CD4-positive, alpha-beta T cell treated with Interleukin-4 for 1 hour (primary cell): ENCODE measurements at places on chromosomes 5 and 9.

DNA sequence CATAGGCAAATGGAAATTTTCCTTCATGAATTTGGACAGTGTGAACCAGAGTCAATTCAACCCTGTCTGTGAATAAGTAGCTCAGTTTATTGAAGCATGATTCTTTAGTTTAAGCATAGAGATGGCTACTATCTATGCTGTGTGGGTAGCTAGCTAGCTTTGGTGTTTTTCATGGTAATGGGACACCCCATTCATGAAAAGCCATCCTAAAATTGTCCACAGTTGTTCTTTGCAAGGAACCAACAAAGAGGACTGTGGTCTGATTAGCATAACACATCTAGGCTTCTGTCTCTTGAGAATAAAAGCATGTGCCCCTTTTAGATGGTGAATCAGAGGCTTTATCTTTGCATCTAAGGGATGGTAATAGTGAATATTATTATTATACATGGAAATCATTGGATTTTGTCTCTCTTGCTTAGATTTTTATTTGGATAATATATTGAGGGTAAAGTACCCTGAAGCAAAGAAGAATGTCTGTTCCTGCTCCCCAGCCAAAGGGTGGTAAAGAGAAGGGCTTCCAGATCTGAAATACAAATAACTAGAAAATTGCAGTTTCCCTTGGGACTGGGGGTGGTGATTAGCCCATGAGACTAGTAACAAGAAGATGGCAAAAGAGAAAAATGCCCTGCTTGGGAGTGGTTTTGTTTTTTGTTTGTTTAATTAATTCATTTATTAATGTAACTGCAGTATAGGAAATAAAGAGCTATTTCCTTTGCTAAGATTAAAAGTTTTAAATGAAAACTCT, 624.2 kb upstream of the ZNF608 start:
- no peak for DNase-seq

DNA sequence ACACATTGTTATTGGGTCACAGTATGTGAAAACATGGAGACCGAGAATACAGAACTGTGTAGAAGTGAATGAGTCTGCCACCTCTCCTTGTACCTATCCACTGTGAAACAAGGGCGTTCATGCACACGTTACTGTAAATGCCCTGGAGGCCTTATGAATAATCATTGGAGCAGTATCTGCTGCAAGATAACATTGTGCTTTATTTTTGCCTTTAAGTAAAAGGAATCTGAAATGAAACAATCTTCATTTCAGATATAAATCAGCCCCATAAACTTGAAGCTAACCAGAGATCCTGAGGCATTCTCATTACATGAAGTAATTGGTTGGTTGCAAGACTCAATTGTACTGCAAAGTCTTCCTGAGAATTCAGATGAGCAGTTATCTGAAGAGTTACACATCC, 419.6 kb downstream of the KDM4C start:
- DNase-seq: no peak

- no peak for DNase-seq
Observed at GRCh38 chr5:173557123-173557903, 59.1 kb downstream of the BOD1 start.

- no peak for DNase-seq
Observed at GRCh38 chr5:33894566-33894965, 2.8 kb upstream of the ADAMTS12 start.

GRCh38 chr9:91298311-91298710, 63.4 kb downstream of the AUH start:
- no peak for DNase-seq

GRCh38 chr5:80755626-80756025, 100.8 kb upstream of the DHFR start:
- DNase-seq: peak; percentile 38

GRCh38 chr5:173094012-173094661, 38.0 kb downstream of the CREBRF start:
- DNase-seq: no peak

- no peak for DNase-seq
Observed at GRCh38 chr9:70106571-70106970, 62.9 kb downstream of the MAMDC2 start.

DNA sequence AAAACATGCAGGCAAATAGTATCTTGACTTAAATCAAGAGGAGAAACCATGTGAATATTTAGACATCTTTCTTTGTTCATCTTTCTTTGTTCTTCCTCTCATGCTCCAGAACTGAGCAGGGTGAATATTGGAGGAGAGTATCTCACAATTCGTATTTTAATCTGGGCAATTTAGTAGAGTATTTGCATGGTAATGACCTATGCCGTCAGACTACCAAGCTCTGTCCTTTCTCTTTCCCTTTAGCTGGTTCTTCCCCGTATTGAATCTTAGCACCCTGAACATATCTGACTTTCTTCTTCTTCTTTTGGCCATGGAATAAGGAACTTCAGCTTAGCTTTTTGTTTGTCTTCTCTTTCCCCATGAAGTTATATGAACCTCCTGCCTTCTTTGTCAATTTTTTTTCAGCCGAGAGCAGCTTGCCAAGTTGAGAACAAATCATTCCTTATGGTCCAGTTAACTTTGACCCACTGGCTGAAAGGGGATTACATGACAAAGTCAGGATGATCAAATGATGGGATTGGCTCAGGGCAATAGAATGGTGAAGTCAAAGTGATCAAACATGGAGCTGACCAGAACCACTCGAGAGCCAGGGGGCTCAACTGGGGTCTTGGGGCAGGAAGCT, 95.8 kb downstream of the DAPK1 start:
- no peak for DNase-seq

DNA sequence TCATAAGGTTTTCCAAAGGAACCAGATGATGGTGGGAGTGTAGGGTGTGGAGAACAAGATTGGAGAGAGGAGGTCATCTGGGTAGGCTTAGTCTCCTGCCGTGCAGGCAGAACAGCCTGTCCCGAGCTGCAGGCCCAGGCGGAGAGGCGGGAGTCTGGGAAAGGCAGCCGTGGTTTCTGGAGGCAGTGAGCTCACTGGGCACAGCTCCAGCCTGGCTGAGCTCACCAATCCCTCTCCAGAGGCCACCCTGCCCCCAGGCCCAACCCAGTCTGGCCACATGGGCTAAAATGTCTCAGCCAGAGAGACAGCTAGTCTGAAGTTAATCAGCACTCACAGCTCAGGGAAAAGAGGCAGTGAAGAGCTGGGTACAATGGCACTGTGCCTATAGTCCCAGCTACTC, 12.3 kb downstream of the P4HA2 start:
- DNase-seq: no peak

DNA sequence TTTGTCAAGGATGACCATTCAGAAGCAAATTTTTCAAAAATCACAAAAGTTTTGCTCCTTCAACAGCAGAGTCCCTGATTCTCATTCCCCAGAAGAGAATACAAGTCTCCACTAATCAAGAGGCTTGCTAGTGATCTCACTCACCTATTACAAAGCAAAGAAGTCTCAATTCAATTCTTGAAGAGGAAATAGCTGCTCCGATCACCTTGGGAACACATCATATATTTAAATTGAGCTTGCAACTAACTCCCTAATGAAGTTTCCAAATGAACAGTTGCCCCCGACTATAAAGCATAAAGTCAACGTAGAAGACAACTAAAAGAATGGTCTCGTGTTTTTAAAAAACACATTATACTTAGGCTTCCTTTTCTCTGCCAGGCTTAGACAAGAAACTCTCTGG, 1.6 kb downstream of the LIFR start:
- no peak for DNase-seq

- no peak for DNase-seq
Observed at GRCh38 chr5:78659714-78660113, 11.1 kb upstream of the LHFPL2 start.

- no peak for DNase-seq
Observed at GRCh38 chr5:17425385-17426070, 72.5 kb upstream of the TAF11L2 start.

DNA sequence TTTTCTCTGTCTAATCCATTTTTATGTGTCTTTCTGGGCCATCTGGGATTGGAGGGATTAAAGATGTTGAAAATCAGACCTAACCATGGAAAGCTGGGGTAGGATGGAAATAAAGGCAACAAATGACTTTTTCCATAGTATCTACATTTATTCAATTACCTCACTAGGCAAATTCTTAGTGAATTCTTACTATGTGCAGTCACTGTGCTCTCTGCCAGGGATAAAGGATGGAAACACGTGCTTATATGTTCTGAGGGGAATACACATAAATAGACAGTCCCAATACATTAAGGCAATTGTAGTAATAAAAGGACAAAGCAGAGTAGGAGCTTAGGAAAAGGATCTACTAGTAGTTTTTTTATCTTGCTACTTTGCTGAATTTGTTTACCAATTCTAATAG, 214.2 kb downstream of the PRR16 start:
- no peak for DNase-seq

DNA sequence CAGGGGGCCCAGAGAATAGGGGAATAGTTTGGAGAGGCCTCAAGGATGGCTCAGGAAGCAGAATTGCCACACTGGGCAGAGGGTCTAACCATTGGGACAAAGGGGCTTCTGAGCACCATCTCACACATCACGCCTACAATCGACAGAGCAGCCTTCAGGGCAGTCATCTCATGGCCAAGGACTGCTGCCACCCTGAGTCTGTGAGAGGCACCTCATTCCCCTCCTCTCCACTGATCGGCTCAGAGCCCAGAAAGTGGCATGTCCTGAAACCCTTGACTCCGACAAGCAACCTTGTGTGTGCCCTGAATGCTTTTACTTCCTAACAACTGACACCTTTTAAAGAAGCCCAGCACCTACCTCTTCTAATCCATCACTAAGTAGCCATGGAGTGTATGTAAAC, 128.9 kb upstream of the PTPN3 start:
- DNase-seq: no peak

DNA sequence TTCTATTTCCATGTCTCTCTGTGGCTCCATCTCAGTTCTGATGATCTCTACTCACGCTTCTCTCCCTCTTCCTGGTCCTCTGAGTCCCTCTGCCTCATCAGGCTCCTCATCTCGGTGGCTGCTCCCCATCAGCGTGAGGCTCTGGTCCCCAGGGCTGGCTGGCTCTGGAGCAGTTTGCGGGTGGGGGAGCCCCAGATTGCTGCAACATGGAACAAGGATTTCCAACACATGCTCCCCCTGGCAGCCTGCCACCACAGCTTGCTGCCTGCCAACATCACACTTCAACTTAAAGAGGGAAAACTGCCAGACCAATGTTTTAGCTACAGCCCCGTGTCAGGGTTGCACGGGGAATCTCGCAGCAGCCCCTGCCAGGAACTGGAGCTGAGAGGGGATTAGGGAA, 77.2 kb upstream of the NEK6 start:
- DNase-seq: no peak

- no peak for DNase-seq
Observed at GRCh38 chr5:104018299-104018698, 455.7 kb upstream of the NUDT12 start.

GRCh38 chr9:135663451-135663770, 302 bp downstream of the LCN9 start:
- DNase-seq: no peak

GRCh38 chr5:115179394-115180164, 9.9 kb upstream of the TRIM36 start:
- DNase-seq: no peak

DNA sequence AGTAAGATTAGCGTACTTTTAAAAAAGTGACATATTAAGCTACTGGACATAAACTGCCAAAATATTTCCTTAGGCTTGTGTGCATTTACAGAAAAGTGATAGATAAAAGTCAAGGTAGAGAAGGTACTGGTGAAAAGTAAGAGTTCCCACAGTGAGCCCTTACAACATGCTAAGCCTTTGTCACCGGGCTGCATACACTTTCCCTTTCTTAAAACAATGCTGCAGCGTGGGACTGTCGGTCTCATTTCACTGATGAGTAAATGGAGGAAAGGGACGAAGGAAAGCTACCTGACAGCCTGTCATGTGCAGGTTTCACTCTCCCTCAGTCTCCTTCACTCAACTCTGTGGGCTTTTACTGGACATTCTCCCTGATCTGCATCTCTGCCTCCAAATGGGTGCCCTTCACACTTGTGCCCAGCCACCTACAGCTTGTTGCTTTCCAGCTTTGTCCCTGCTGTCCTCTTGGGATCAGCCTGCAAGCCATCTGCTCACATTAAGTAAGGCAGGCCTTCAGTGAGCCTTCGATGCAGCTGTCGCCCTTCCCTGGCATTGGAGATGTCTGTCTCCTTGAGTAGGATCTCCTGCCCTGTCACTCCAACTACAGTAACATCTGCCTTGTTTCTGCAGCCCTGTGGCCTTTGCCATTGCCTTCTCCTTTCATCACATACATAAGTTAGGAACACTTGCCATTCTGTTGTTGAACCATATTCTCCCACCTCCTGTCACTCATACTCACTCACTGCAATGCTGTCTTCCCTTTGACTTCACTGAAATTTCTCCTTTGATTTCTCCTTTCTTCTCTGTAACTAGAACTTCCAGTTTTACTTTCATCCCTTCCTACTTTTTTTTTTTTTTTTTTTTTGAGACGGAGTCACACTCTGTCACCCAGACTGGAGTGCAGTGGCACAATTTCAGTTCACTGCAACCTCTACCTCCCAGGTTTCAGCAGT, 9.3 kb upstream of the ROPN1L start:
- DNase-seq: no peak

- DNase-seq: no peak
Observed at GRCh38 chr9:31321256-31321655, 1063.2 kb upstream of the ACO1 start.

DNA sequence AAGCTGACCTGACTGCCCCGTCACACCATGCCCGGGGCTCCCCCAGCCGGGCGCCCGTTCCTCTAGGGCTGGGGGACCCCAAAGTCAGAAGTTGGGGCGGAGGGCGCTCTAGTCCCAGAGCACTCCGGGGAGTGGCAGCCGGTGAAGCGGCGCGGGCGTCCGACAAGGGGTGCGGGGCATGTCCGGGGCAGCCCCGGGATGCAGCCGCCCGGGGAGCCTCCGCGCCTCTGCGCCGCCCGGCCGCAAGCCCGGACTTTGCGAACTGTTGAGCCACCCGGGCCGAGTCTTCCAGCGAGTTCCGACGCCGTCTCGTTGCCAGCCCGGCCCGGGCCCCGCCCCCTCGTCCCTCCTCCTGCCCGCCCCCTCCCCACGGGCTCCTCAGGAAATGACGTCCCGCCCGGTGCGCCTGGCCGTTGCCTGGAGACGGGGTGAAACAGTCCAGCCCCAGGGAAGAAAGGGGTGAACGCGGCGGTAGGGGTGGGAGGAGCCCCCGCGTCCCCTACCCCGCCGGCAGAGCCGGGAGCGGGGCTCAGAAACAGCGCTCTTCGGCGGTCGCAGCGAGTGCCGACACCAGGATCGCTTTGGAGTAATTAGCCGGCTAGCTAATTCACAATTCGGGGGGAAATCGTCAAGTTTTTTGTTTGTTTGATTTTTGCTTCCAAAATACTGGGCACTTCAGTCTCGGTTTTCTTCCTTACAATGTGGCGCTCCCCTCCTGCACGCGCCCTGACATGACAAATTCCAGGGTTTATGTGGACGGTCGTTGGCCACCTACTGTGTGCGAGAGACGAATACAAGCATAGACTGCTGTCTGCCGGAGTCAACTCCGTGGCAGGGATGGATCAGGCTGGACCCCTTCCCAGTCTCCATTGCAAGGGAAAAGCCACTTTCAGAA, at the start of gene WHRN:
TSS of gene WHRN (minus strand) at position 287 of the 895 bp plus-strand sequence. CDS start 672 bp downstream, outside the sequence.
- peak; percentile 96 for DNase-seq

DNA sequence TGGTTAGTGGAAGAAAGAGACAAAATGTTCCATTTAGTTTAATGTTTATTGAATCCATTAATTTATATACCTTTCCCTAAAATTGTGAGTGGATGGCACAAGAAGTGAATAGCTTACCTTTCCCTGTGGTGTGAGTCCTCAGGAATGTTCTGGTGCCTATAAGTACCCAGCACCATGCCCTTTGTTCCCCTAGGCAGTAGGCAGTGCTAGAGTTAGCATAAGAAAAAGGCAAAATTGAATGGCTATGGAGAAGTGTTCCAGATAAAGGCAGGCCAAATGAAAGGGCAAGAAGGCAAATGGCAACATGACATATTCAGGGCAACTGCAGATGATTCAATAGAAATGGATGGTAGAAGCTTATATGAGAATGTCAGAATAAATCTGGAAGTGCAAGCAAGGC, 370.8 kb upstream of the PTGER4 start:
- no peak for DNase-seq
